ENCODE measurements at places on chromosomes 3 and 15.

- DNase-seq = peak; percentile 23
Observed at GRCh38 chr3:57397175-57398026, 104.9 kb upstream of the ASB14 start.

DNA sequence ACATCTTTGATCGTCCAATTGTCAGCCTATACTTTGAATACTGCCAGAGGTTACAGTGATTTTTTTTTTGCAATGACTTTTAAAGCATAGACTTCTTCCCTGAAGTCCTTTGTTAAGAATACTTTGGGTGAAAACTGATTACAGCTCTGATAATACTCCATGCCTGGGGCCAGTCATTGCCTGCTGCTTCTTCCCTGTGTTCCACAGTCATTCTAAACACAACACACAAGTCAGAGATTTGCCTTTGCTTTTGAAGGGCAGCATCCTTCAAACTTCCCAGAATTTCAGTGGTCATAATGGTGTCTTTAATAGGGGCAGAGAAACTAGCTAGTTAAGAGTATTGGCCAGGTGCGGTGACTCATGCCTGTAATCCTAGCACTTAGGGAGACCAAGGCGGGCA is 153.7 kb upstream of the PLAAT1 start:
- no peak for DNase-seq

- no peak for DNase-seq
Observed at GRCh38 chr15:32855942-32856341, 138.1 kb downstream of the GREM1 start.

DNA sequence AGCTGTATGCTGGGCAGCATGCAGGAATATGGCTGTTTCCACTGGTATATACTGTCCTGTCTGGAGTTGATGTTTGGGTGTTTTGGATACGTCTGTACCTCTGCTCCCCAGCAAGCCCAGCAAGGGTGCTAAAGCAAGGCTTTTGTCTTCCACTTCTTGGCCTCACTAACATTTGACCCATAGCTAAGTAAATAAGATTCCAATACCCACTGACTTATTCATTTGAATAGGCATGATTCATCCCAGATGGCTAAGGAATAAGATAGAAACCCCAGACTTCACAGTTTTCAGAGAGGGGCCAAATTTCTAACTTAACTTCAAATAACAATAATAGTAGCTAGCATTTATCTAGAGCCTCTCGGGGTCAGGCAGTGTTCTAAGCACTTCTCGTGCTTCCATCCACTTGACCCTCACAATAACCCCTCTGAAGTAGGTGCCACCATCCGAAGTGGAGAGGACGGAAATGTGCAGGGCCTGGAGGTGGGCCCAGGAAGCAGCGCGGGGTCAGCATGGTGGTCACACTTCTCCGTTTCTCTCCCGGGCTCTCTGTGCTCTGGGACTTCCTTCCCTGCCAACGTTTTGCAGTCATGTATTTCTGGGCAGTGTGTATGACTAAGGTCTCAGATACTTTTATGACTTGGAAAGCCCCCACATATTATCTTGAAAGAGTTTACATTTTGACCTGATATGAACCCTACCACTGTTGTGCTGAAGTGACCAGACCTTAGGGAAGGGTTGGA is 39.3 kb downstream of the LRRK1 start:
- no peak for DNase-seq

DNA sequence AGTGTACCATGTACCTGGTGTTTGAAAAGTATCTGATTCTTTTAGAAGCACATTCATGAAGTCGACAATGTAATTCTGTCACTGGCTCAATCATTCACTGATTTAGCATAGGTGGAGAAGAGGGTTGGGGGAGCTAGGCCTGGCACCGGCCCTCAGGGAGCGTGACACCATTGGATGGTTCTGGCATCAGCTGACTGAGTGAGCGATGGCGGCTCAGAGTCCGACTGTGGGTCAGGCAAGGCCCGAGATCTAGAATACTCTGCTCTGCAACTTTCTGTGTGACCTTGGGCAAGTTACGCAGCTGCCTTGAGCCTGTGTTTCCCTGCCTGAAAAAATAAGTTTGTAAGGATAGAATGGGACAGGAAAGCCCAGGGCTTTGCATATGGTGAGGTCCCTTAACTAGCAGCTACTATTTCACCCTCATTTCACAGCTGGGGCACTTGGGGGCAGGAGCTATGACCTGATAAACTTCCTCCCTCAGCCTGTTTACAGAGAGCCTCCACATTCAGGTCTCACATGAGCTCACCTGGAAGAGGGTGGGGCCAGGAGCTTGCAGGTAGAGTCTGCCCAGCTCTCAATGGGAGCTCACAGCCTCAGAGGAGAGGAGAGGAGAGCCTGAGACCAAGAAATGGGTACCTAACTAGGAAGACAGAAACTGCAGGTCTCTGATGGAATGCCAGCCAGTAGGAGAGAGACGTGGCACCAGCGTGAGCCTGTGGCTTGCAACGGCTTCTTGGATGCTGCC is 153.7 kb upstream of the TLE3 start:
- no peak for DNase-seq

- no peak for DNase-seq
Observed at GRCh38 chr3:95449841-95450240, 1364.6 kb upstream of the EPHA6 start.

- DNase-seq = no peak
Observed at GRCh38 chr3:150177673-150178381, 207.1 kb upstream of the PFN2 start.

DNA sequence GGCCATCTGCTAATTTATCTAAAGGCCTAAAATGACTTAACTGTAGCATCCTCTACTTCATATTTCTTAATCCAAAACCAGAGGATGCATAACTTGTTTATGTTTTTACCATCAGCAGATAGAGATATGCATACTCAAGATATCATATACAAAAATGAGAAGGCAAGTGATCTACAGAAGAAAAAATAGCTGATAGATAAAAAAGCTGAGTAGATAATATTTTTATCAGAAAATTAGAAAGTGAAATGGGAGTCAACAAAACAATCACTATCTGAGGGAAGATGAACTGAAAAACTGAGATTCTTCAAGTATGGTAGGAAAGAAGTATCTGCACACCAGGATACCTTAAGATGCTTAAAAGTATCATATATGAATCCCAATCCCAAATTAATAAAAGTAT is 25.4 kb downstream of the DYNC1LI1 start:
- DNase-seq = no peak

DNA sequence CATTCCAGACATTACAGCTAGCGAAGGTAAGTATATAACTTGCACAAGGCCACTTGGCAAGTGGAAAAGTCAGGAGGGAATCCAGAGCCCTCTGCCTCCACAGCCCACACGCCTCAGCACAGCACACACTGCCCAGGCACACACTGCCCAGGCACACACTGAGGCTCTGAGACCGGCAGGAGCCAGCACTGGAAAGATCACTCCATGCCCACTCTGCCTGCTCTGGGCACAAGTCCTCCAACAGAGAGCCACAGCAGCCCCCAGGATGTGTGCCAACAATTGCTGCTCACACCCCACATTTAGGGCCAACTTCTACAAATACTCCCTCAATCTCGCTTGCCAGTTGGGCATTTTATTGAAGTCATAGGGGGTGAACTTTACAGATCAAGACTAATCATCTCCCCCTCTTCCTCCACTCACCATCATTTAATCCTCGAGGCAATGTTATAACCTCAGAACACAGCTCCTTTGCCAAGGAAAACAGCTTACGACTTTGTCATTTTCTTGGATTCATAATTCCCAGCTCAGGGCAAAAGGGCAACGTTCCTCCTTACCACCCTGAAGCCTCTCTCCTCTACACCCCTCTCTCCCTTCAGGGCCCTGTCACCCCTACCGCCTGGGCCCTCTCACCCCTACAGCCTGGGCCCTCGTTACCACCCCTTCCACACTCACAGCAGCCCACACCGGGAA is 53.0 kb upstream of the TPM1 start:
- DNase-seq = no peak

DNA sequence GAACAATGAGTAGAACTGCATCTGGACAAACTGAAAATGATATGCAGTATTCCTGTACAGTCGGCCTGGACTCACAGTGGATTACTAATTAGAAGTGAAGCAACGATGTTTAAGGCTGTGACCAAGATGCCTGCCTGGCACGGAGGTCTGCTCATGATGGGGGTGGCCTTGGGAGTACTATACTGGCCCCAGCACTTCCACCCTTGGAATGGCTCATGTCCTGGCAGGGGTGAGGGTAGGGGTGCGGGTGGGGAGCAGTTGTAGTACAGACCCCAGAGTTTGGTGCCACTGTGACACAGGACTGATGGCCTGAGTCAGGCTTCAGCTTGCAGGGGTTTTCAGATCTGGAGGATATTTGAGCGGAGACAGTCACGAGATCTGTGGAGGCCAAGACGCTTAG is 55.1 kb upstream of the ICE2 start:
- DNase-seq = no peak

GRCh38 chr15:58463815-58464650 is 32.2 kb downstream of the LIPC start:
- DNase-seq = no peak

- no peak for DNase-seq
Observed at GRCh38 chr15:100114100-100114499, 227.7 kb downstream of the ADAMTS17 start.

- no peak for DNase-seq
Observed at GRCh38 chr15:93164409-93164808, 75.4 kb upstream of the RGMA start.

GRCh38 chr3:59486520-59486919 is 436.7 kb upstream of the CFAP20DC start:
- DNase-seq = no peak

- DNase-seq = no peak
Observed at GRCh38 chr3:44995142-44995770, 19.2 kb downstream of the EXOSC7 start.

DNA sequence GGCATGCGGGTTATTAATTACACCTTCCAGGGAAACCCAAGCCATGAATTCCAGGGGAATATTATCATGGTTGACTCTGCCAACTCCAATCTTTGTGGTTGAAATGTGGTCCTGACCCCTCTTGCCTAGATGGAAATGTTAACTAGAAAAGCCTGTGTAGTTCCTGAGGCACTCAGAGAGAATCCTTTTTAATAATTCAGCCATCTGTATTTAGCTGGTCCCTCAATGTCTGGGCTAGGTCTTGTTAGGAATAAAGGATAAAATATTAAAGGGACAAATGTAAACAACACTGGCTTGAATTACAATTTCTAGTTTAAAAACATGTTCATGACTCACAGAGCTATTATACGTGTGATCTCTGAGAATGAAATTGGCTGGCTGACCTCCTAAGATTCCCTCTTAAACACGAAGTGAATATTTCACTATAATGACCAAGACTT is 435.2 kb upstream of the SUCLG2 start:
- DNase-seq = no peak

DNA sequence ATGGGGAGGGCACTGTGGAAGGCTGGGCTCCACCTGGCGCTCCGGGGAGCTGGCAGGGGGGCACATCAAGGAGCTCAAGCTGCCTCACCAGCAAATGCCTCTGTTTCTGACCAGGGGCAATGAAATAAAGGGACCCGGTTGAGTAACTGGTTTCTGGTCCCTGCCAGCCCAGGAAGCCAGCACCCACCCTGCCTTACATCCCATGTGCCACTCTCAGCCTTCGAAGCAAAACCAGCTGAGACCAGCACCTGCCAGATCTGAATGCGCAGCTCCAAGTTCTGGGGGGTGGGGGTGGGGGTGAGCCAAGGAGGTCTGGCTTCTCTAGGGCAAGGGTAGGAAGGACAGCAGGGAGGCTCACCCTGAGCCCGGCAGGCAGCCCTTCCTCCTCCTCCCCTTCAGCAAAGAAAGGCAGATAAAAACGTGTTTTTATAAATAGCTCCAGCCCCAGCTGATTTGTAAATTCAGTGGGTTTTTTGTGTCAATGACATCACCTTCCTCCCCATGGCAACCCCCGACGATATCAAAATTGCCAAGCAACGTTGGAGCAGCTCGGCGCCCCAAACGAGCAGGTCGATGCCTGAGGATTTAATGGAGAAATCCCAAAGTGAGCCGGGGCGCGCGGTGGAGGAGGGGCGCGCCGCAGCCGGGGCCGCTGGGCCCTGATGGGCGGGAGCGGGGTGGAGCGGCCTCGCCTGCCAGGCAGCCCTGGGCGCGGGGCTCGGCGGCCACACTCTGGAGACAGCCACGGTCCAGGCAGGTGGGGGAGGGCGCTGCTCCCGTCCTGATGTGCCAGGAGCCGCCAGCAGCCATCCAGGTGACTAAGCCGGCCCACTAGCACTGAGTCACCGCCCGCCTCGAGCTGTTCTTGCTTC is at the start of gene PAK6:
Gene PAK6 (plus strand): TSS at position 532 of the 872 bp plus-strand sequence. CDS start 25,723 bp downstream, outside the sequence.
- no peak for DNase-seq

DNA sequence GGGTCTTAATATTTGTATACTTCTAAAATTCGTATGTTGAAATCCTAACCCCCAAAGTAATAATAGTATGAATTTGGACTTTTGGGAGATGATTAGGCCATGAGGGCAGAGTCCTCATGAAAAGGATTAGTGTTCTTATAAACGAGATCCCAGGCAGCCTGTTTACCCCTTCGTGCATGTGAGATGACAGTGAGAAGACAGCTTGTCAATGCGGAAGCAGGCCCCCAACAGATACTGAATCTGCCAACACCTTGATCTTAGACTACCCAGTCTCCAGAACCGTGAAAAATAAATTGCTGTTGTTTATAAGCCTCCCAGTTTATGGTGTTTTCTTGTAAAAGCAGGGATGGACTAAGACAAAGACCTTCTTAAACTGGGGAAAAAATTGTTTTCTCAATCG is 714.2 kb downstream of the SI start:
- no peak for DNase-seq

GRCh38 chr3:13277860-13278531 is 142.1 kb downstream of the NUP210 start:
- no peak for DNase-seq

DNA sequence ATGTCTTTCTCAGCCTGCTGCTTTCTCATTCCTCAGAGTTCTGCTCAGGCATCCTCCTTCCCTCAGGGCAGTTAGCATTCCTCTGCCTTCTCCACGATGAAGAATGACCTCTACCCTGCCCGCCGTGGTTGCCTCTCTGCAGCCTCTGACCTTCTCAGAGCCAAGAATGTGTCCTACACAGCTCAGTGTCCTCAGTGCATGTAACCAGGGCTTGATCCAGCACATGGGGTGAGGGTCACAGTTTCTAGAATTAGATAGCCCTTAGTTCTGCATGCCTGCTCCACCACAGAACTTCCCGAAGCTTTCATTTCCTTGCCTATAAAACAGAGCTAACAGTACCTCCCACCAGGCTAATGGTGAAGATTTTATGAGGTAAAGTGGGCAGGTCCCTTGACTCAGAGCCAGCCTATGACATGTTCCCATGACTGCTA is 182.1 kb downstream of the CLSTN2 start:
- no peak for DNase-seq

DNA sequence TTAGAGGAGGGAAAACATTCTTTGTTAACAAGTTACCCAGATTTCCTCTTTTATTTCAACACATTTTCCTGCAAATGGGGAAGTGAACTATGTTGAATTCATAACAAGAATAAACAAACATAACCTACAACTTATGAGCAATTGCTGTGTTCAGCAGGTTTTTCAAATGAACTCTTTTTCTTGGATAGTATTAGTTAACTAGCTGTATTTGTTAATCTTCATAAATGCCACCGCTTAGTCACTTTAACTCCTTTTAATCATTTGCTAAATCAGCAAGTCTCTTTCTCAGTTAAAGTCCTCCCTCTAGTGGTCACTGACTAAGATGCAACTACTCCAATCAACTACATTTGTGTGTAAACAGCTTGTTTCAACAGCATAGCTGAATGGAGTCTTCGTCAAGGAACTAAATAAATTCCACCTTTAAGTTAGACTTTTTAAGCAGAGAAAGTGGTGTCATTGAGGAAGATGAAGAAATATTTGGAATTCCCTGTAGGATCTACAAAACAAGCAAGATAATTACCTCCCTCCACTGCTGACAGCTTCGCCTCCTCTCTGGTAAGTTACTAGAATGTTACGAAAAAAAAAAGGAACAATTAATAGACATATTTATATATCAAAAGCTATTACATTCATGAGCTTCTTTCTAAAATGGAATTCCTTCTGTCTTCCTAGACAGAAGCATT is 1122.0 kb downstream of the ROBO1 start:
- DNase-seq = no peak

- DNase-seq = no peak
Observed at GRCh38 chr3:53051929-53052328, 6.1 kb upstream of the SFMBT1 start.
